ENCODE measurements at places on chromosomes 6 and 20. TPM values are rescaled to one million over a fixed set of nuclear protein-coding genes. Genes with fewer than 3 reads are reported as not detected.

GRCh38 chr20:32559753-32560380 lies 25.3 kb downstream of the NOL4L start:
- no peak for DNase-seq

GRCh38 chr6:159819932-159820640 lies 20.0 kb downstream of the PNLDC1 start:
- DNase-seq, result no peak

GRCh38 chr6:18209539-18210197 lies 54.4 kb downstream of the KDM1B start:
- no peak for DNase-seq

DNA sequence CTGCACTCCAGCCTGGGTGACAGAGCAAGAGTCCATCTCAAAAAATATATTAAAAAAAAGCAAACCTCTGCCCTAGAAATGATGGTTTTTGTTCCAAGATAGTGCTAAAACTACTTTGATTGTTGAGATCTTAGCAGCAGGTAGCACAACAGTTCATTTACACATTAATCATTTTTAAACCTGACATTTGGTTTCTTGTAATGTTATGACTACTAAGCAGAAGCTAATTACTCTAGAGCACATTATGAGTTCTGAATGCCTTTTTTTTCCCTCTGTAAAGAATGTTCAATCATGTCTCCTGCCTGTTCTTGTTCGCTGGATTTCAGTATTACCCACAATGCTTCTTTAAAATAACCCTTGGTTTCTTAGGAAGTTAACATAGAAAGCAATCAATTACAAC lies 24.7 kb upstream of the PHF3 start:
- no peak for DNase-seq

SLC13A3 gene
- polyA plus RNA-seq, result 3.5 TPM

DNA sequence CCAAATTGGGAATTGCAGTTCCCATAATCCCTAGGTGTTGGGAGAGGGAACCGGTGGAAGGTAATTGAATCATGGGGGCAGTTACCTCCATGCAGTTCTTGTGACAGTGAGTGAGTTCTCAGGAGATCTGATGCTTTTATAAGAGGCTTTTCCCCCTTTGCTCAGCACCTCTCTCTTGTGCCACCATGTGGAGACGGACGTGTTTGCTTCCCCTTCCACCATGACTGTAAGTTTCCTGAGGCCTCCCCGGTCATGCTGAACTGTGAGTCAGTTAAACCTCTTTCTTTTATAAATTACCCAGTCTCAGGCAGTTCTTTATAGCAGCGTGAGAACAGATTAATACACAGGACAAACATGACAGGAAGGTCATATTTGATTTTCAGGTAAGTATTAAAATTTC lies 25.3 kb upstream of the HECA start:
- DNase-seq, result no peak

DNA sequence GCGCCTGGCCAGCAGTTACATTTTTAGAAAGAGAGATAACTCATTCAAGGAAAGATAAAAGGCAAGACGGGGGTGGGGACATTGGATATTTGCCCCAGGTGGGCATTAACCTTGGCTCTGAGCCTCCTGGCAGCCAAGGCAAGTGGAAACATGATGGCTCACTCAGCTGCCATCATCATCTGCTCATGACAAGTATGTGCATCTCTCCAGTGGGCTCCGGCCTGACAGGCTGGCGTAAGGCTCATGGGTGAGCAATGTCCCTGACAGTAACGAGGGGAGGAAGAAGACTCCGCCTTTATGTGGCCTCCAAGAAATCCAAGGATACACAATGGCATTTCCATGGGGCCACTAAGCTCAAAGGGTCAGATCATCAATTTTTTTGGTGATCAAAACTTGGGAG lies 13.3 kb downstream of the ANKRD60 start:
- no peak for DNase-seq

DNA sequence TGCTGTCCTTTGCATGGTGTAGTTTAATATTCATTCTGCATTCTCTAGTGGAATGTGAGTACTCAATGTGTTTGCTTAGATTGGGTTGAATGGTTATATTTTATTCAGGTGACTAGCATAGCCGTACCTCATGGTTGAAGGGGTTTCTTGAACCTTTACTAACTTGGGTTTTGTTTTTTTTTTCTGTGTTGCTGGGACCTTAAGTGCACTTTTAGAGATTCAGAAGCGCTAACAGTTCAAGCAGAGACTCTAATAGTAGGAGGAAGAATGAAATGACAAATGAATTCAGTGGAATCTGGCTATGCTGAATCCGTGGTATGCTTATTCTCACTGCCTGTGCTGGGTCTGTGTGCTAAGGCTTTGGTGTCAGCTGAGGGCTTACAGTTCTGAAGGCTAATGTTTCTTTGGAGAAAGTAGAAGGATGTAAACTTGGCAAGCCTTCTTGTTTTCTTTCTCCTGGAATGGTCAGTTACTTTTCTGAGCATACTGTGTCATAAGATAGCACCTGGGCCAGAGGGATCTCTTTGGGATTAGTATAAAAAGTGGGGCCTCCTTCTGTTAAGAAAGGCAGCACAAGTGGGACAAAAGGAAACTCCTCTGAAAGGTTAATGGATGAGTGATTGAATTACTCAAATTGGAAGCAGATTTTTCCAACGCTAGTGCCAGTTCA lies 28.7 kb downstream of the RNF144B start:
- DNase-seq, result no peak

DDO gene
- 0.20 TPM for polyA plus RNA-seq

DNA sequence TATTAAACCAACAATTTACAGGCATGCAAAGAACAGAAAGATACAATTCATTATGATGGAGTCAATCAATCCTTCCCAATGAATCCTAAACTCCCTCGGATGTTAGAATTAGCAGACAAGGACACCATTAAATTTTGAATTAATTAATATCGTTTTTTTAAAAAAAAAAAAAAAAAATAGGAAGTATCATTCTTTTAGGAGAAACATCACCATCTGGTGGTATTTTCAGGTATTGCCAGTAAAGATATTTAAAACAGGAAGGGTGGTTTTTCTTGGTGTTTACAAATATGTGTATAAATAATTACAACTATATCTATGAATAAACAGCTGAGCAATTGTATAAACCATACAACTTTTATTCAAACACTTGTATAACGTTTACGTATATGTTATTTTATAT lies 564.4 kb downstream of the HAO1 start:
- DNase-seq, result no peak
